A549 treated with ZK216348 at 1 μM for 4 hours (cell line): ENCODE measurements at places on chromosomes 3 and 15. TPM values are rescaled to one million over a fixed set of nuclear protein-coding genes. Genes with fewer than 3 reads are reported as not detected.

The LNP1 gene
- 0.64 to 1.4 TPM (median 0.79 TPM) in 5 replicates for total RNA-seq

The RGMA gene
- total RNA-seq: 0.21 to 0.42 TPM (median 0.26 TPM) in 5 replicates

The RLBP1 gene
- not detected in 5 replicates for total RNA-seq

The ARNT2 gene
- total RNA-seq: 13.2 to 19.2 TPM (median 16.0 TPM) in 5 replicates

The SPSB4 gene
- 0.08 to 0.38 TPM (median 0.16 TPM) in 5 replicates for total RNA-seq

The PLA2G4E gene
- not detected in 5 replicates for total RNA-seq
